ENCODE measurements at places on chromosomes 2 and 18.

- peak; percentile 13 for DNase-seq
Measured at GRCh38 chr2:28750316-28751251, 1.0 kb upstream of the PPP1CB start.

DNA sequence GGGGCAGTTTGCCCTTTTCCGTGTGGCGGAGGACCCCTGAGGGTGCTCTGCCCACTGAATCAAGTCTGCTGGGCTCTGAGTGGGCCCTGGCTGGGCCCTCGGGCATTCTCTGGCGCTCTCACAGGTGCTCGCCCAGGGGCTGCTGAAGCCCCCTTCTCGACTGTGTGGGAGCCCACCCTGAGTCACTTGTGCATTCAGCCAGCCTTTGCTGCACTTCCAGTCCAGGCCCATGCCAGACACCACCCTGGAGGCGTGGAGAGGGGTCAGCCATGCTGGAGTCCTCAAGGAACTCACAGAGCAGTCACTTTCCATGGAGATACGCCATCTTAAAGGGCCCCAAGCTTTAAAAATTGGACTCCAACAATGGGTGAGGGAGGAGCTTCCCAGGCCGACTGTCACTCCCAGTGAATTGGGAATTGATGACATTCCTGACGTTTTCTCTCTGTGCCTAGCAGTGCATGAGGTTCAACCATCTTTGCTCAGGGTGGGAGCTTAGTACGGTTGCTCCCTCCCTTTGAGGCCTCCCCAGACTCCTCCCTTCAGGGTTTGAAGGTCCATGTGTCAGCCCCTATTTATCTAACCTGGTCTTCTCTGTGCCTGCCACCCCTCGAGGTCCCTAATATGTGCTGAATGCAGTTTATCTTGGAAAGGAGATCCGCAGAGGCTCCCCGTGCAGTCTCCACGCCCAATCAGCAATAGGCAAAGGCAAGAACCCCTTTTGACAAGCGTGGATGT is 71.8 kb upstream of the HS6ST1 start:
- no peak for DNase-seq

DNA sequence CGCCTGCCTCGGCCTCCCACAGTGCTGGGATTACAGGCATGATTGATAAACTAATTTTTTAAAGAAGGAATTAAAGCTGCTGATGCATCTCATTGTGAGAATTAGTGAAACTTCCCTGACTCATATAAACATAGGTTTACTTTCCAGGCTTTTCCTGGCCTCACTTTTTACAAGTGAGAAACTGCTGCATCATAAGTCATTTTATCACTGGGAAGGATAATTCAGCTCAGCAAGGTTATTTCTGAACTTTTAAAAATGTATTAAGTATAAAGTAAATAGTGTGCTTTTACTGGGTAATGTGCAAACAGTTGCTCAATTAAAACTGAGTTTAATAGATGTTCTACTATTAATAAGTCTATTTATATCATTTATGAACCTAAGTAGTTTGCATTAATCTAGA is 1130.3 kb upstream of the CDH2 start:
- DNase-seq = no peak

GRCh38 chr2:28681158-28681571 is 70.5 kb upstream of the PPP1CB start:
- DNase-seq = no peak

DNA sequence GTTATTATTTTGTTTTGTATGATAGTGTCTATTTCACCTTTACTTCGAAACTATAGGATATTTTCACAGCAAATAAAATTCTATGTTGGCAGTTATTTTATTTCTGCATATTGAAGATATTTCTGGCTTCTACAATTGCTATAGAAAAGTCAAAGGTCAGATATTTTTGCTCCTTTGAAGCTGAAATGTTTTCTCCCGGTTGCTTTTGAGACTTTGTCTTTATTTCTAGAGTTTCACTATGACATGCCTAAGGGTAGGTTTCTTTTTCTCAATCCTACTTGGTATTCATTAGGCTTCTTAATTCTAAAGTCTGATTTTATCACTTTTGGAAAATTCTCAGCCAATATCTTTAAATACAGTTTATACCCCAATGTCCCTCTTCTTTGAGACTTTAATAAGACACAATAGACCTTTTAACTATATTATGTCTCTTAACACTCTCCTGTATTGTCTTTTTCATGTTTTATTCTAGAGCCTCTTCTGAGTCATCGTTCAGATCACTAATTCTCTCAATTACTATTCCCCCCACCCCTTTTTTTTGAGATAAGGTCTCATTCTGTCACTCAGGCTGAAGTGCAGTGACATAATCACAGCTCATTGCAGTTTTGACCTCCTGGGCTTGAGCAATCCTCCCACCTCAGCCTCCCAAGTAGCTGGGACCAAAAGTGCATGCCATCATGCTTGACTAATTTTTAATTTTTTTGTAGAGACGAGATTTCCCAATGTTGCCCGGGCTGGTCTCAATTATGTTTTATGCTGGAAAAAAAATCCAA is 50.5 kb downstream of the USP37 start:
- DNase-seq = no peak
